Stimulated activated CD8-positive, alpha-beta memory T cell treated with anti-CD3 and anti-CD28 coated beads, Interleukin-12 subunit alpha, Interleukin-12 subunit beta, amount 100 ng/mL, for 4 hours (primary cell): ENCODE measurements at places on chromosomes 1 and 21.

DNA sequence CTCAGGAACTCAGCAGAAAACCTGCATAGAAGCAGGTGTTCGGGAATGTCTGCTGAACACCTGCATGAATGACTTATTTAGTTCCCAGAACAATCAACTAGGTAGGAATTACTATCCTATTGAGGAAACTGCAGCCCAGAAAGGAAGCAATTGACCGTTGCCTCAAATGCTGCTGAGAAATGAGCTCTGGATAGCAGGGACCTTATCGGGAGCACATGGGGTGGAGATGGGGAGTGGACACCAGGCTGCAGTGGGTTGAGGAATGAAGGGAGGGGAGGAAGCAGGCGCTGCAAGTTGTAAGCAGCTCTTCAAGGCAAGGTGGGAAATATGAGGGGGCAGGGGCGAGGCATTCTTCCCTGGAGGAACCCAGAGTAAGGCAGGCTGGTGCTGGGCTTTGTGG lies 10.8 kb upstream of the CDCP2 start:
- no peak for DNase-seq

DNA sequence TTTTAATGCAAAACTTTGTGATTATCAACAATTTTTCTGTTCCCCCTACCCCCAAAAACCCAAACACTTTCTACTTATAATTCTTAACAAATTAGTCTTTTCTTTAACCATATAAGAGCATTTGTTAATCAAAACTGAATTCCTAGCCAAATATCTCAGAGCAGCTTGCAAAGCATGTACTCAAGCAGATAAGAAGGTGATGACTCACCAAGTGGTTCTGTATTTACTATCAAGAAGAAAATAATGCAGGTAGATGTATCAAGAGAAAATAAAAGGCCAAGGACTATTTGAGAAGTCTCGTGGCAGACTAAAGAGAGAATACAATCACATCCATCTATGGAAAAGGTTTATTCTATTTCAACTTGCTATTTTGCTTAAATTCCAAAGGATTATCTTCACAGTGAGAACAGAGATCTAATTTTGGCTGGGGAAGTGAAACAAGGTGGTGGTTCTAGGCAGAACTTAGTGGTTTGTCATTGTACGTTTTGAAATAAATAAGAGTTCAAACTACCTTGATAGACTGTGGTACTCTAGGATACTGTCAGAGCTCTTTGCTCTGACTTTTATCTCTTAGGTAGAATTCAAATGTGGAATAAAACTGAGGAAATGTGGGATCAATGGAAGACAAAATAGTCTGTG lies 94.7 kb upstream of the NRIP1 start:
- no peak for DNase-seq

GRCh38 chr1:7610106-7610731 lies 160.9 kb upstream of the VAMP3 start:
- DNase-seq, result no peak

DNA sequence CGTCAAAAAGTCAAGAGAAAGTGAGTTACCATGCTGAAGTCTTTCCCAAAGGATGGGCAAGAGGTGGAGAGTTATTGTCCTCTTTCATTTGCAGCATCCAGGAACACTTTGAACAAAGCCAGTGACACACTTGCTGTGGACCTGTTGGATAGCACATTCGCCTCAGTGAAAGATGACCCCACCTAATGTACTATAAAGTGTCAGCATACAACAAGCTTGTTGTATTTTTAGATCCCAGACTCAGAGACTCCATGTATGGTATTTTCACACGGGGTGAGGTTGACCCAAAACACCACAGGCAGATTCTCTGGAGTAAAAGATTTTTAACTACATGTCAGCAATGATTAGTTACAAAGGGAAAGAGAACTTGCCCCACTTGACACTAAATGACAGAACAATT lies 273.8 kb downstream of the PTBP2 start:
- no peak for DNase-seq

GRCh38 chr1:246166841-246167240 lies 340.2 kb downstream of the SMYD3 start:
- DNase-seq, result no peak

DNA sequence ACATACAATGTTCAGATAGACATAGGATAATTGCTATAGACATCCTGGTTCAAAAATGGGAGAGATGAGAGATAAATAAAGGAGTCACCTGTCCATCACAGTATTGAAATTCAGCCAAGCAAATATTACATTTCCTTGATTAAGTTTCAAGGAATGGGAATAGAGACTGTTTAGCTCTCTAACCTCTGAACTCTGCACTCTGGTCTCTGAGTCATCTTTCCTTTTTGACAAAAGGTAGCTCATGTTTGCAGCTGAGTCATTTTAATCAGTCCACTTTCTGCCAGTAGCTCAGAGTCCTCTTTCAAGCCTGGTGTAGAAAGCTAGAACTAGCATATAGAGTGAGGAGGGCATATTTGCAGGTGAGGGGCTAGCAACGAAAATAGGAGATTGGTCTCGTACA lies 51.4 kb upstream of the GJA8 start:
- DNase-seq, result no peak

DNA sequence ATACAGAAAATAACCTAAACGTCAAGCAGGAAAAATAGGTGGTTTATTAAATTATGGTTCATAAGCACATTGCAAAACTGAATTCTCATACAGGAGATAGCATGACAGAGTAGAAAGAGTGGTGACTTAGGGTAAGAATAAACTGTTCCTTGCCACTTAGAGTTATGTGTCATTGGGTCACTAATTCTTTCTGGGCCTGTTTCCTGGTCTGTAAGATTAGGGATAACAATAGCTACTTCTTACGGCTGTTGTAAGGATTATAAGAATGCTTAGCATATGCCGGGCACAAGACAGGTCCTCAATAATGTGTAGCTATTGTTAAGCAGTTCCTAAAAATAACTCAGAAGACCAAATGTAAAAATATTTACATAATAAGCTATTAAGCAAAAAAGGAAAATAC lies 24.2 kb downstream of the SNRNP40 start:
- DNase-seq, result no peak

- DNase-seq, result no peak
Observed at GRCh38 chr1:110011527-110012041, 22.8 kb upstream of the STRIP1 start.

- DNase-seq, result no peak
Observed at GRCh38 chr1:113846391-113847035, 25.0 kb downstream of the PTPN22 start.

- no peak for DNase-seq
Observed at GRCh38 chr1:27142464-27142863, 12.5 kb downstream of the SLC9A1 start.
